Karpas-422 (cell line): ENCODE measurements at places on chromosomes 2 and 18. TPM values are rescaled to one million over a fixed set of nuclear protein-coding genes. Genes with fewer than 3 reads are reported as not detected.

Gene CROCC2
- total RNA-seq, result not detected in 2 replicates

Gene MEP1B
- total RNA-seq, result not detected in 2 replicates

- no peak for DNase-seq
Measured at GRCh38 chr18:47745227-47745626, 185.2 kb downstream of the SMAD2 start.

DNA sequence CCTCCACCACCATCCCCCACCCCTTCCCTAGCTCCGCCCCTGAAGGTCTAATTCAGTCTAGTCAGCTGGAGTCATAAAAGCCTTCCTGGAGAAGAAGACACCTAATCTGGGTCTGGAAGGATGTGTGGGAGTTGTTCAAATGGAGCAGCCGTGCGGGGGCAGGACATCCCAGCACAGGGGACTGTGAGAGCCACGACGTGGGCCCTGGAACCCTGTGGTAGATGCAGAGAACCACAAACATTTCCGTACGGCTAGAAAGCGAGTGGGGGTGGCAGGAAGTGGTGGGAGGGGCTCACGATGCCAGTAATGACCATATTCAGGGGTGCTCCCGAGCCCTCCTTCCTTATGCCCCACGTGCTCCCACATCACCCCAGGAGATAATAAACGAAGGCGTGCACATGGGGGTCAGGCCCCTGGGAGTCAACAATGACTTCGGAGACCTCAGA lies 20.9 kb upstream of the COL6A3 start:
- DNase-seq, result no peak

DNA sequence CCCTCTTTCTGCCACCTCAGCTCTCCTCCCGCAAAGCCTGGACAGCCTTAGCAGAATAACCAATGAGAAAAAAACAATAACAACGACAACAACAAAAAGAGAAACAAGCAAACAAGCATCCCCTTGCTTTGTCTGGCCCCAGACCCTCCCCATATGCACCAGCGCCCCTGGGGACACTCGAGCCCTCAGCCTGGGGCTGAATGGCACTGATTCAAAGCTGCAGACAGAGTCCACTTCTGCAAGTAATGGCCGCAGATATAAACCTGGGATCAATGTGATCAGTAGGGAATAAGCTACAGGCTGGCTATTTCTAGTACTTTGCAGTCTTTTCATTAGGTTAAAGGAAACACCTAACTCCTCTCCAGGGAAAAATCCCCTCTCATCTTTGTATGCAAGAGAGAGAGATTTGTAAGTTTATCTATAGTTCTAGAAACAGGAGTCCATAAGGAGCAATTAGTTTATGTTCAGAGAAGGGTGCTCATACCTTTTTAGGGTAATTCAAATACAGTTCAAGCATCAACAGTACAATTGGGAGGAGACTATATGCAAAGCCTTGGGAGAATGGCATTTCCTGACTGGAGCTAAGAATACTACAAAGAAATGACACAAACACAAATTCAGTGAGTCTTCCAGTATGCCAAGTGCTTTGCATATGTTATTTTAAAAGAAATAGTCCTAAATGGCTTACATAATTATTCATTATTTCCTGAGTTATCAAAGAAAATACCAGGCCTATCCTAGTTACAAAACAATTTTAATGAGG lies 122.3 kb upstream of the DDX18 start:
- DNase-seq, result no peak
